Caco-2 (cell line): ENCODE measurements at places on chromosomes 11 and 22. TPM values are rescaled to one million over a fixed set of nuclear protein-coding genes. Genes with fewer than 3 reads are reported as not detected.
A peak's percentile ranks its signal among the peaks of the same experiment; 100 is the strongest.

GRCh38 chr11:128720522-128720985, 26.7 kb downstream of the FLI1 start:
- DNase-seq = no peak
- H3K4me3 ChIP-seq = no peak overlapping the region
- H3K27ac ChIP-seq = no peak overlapping the region
- no peaks in the 10 kb centered on the region for H3K4me1 ChIP-seq

GRCh38 chr22:47014636-47015345, 252.3 kb downstream of the TBC1D22A start:
- H3K36me3 ChIP-seq = no peaks in the 10 kb centered on the region
- peak; percentile 19 for DNase-seq
- H3K27ac ChIP-seq = no peak overlapping the region
- H3K27me3 ChIP-seq = no peaks in the 10 kb centered on the region

GRCh38 chr11:93543292-93543977, at the start of gene SMCO4:
SMCO4 (minus strand) TSS chr11:93543391; CDS start chr11:93479189, 64,202 bp downstream.
- peak within 1 kb of the TSS; percentile 84 for H3K4me3 ChIP-seq
- no peaks in the 10 kb centered on the region for H3K36me3 ChIP-seq
- peak within 1 kb of the TSS; percentile 63 for H3K27ac ChIP-seq
- H3K27me3 ChIP-seq = no peaks in the 10 kb centered on the region

GRCh38 chr11:57344826-57345225, 6.7 kb downstream of the P2RX3 start:
- no peak overlapping the region for H3K4me3 ChIP-seq
- no peaks in the 10 kb centered on the region for H3K27me3 ChIP-seq
- H3K4me1 ChIP-seq = peaks cover 6% of the 10 kb centered on the region; the same call in 1 of the 2 replicates

DNA sequence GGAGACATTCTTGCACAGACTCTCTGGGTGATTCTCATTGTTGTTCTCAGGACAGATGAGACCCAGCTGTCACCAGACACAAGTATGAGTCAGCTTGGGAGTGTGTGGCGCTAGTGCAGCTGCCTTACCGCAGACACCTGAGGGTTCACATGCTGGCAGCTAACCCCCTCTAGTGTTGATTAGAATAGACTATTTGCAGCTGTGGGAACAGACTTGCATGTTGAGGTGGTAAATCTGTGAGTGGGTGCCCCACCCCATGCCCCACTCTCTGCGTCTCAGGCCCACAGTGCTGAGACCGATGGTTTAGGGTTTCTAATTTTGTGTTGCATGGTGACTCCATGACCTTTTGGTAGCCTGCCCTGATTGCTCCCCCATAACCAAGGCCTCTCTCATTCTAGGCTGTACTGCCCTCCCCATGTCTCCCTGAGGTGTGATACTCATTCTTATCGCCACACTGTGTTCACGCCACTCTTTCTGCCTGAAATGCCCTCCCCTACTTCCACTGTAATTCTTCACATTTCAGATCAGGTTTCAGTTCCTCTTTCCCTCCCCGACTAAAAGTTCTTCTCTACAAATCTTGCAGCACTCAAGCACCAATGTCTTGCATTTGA, 73.7 kb upstream of the KIRREL3 start:
- no peak overlapping the region for H3K4me3 ChIP-seq
- DNase-seq = peak; percentile 59
- no peaks in the 10 kb centered on the region; the same call in 1 of the 2 replicates for H3K27me3 ChIP-seq
- no peak overlapping the region for H3K27ac ChIP-seq
- H3K4me1 ChIP-seq = no peaks in the 10 kb centered on the region

The C11orf65 gene
- total RNA-seq = 0.86 and 1.0 TPM in 2 replicates

The PLAAT5 gene
- 1.2 and 2.3 TPM in 2 replicates for total RNA-seq

The OR51B5 gene
- not detected in 2 replicates for total RNA-seq

DNA sequence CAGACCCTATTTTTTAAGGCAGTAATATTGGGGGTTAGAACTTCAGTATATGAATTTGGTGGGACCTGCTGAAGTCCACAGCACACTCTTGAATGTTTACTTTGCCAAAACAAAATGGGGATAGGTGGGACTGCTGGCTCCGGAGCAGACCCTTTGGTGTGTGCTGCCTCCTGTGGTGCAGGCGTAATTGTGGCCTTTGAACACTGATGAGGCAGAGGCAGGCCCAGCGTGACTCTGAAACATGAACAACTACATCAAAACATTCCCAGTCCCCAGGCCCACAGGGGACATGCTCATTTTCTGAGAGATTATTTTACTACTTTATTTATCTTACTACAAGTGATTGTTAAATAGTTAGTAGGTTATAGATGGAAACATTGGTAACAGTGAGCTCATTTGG, 225.0 kb upstream of the TBCEL start:
- no peaks in the 10 kb centered on the region for H3K4me1 ChIP-seq
- H3K36me3 ChIP-seq = no peaks in the 10 kb centered on the region
- no peaks in the 10 kb centered on the region for H3K27me3 ChIP-seq
- no peak for DNase-seq
- no peak overlapping the region for H3K27ac ChIP-seq
